Activated naive CD4-positive, alpha-beta T cell treated with anti-CD3 and anti-CD28 coated beads for 36 hours (primary cell): ENCODE measurements at places on chromosomes 7 and 10.

DNA sequence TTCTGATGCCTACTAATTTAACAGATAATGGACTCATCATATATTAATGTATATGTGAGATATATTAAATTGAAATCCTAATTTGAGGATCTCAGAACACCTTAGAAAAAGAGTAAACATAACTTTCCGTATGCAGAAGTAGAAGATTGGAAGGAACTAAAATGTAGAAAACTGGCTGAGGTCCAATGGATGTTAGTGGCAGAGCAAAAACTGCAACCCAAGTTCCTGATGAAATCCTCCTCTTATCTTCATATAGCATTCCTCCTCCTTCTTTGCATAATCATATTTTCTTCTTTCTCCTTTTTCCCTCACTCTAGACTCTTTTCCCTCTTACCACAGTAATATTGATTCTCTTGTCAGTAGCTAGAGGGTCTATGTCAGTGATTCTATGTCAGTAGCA lies 6.0 kb downstream of the INA start:
- DNase-seq = no peak

DNA sequence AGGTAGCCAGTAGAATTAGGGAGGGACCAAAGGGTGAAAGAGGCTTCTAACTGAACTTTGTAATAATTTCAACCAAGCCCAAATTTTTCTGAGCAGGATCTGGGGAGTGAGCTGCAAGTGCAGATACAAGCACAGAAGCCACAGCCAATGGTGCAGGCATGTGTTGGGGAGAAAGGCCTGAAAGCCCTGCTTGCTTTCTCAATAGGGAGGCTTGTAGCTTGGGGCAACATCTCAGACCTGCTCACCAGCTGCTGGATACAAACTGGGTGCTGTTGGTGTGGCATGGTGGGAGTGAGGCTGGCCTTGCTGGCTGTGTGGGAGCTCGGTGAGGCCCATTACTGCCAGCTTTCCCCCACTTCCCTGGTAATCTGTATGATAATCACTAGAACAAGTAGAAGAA lies 688.5 kb upstream of the SEMA3D start:
- DNase-seq = no peak

DNA sequence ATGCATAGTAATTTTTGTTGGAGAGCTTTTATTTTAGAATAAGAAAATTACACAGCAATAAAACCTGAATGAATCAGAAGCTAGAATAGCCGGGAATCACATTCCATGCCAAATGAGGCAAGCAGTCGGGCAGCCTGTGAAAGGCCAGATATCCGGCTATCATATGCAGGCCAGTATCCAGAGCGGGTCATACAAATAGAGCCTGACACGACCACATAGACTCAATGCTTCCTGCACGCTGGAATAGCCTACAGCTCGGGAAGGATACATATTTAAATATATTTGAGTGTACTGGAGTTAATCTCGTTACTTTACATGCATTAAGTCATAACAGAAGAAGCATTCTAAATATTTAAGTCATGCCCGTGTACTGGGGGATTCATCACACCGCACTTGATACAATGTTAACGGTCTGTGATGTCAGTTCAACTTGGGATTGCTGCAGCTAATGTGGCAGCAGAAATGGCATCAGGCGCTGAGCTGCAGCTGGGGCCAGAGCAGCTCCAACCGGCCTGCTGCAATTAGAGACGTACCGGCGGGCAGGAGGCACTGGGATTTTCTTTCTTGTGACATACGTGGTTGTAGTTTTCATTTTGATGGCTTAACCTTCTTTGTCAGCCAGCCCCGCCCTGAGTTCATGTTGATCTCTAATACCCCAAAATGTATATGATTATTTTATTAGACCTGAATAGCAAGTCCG lies 112.0 kb downstream of the EBF3 start:
- no peak for DNase-seq

DNA sequence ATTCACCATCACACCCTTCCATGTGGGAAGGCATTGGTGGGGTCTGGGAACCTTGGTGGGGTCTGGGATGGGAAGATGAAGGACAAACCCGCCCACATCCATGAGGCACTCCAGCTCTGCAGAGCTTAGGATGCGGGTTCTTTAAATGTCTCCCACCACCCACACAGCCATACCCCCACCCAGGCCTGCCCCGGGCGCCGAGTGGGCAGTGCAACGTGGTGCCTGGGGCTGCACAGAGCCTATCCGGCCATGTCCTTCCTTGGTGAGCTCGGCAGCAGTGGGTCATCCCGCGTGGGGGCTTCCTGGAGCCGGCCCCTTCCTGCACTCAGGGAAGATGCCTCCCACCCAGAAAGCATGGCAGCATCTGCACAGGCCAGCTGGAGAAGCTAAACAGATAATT lies 163.5 kb upstream of the TCERG1L start:
- no peak for DNase-seq

DNA sequence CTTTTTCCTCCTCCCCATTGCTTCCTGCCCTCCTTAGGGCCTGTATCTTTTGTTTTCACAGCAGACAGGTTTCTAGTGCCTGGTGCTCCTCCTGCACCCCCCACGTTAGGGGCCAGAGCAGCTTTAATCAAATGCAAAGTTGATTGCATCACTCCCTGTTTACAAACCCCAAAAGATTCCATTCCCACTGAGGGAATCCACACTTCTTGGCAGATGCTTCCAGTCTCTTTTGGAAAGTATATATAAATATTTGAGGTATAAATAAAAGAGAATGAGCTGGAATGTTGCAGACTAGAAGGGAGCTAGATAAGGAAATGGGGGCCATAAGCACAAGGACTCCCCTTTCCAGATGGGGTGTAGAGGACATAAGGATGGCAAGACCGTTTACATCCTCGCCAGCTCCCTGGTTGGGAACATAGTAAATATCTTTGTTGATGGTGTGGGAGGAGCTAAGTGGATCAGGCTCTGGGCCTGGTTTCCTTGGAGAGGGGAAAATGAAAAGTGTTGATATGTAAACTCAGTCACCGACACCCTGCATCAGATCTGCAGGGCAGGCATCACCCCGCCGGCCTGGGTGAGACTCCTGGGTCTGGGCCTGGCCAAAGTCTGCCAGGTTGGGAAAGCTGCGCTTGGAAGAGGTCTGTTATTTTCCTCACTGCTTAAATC lies 6.2 kb downstream of the RARRES2 start:
- DNase-seq = no peak

DNA sequence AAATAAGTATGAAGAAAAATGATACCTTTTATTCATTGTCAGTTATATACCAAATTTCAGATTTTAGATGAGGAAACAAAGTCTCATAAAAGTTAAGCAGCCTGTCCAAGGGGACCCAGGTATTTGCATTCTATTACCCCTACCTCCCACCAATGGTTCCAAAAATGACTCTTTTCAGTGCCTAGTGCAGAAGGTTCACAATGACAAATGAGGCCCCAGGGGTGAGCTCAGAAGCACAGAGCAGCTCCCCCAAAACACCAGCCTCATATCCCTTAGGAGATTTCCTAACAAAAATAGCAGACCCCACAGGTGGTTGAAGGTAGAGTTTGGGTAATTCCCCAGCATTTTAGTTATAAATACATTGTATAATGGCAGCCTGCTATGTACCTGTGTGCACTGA lies 168.6 kb downstream of the REEP3 start:
- DNase-seq = no peak
